ENCODE measurements at places on chromosomes 7 and 10. TPM values are rescaled to one million over a fixed set of nuclear protein-coding genes. Genes with fewer than 3 reads are reported as not detected.
A peak's percentile ranks its signal among the peaks of the same experiment; 100 is the strongest.

DNA sequence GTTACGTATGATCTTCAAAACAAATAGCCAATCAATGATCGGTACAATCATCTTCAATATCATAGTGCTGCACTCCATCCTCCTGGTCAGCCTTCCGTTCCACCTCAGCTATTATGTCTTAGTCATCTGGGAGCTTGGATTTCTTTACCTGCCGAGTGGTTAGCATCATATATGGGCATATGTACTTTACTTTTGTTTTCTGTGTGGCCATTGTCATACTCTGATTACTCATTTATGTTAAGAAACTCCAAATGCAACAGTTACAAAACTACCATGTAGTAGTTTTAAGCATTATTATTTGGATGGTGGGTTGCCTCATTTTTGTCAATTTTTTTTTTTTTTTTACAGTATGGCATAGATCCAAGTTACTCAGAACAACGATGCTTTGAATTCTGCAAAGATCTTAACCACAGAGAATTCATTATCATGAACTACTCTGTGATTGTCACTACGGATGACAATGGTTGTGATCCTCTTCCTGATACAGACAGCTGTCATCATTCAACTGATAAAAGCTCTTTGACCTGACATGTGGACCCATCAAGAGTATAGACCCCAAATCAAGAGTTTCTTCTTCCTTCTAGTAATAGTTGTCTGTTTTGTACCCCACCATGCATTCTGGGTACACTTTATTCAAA is 52.1 kb upstream of the NME8 start:
- no peaks in the 10 kb centered on the region for H3K36me3 ChIP-seq
- H3K27me3 ChIP-seq, result no peaks in the 10 kb centered on the region
- no peak for DNase-seq
- no peak overlapping the region for H3K4me3 ChIP-seq

GRCh38 chr10:55400075-55400849 is 599.2 kb upstream of the PCDH15 start:
- DNase-seq, result no peak
- no peaks in the 10 kb centered on the region for H3K27me3 ChIP-seq
- H3K36me3 ChIP-seq, result no peaks in the 10 kb centered on the region

- H3K4me3 ChIP-seq, result no peak overlapping the region
- no peak for DNase-seq
- no peaks in the 10 kb centered on the region for H3K27me3 ChIP-seq
- H3K27ac ChIP-seq, result no peak overlapping the region
- H3K4me1 ChIP-seq, result peaks cover 4% of the 10 kb centered on the region
Observed at GRCh38 chr7:1078985-1079384, 8.9 kb upstream of the GPER1 start.

DNA sequence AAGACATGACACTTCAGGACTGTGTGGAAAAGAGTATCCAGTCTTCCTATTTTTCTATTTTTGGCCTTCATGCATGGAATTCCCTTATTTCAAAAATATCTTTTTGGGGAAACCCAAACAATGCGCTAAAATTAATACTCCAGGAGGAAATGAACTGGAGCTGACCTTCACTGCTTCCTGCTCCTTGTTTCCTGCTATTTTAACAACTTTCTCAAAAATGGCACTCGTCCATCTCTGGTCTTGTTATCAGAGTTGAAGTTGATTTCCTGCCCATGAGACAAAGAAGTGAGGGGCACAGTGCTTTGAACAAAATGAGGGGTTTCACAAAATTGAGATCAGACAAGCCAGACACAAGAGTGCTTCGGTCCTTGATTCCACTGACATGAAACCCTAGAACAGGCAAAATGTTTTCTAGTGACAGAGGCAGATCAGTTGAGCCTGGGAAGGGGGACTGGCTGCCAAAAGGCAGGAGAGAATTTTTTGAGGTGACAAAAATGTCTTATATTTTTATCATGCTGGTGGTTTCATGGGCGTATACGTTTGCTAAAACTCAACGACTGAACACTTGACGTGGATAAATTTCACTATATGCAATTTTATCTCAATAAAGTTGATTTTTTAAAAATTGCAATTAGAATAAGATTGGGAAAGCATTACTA is 193.2 kb downstream of the CREB5 start:
- H3K4me3 ChIP-seq, result no peak overlapping the region
- no peak for DNase-seq
- no peaks in the 10 kb centered on the region for H3K36me3 ChIP-seq
- H3K27me3 ChIP-seq, result peaks cover 2% of the 10 kb centered on the region
- H3K4me1 ChIP-seq, result no peaks in the 10 kb centered on the region
- H3K27ac ChIP-seq, result no peak overlapping the region

- no peak for DNase-seq
- H3K36me3 ChIP-seq, result no peaks in the 10 kb centered on the region
- no peaks in the 10 kb centered on the region for H3K27me3 ChIP-seq
- H3K4me1 ChIP-seq, result peaks cover 6% of the 10 kb centered on the region
- no peak overlapping the region for H3K4me3 ChIP-seq
Observed at GRCh38 chr7:105719395-105719794, 138.1 kb upstream of the EFCAB10 start.

GRCh38 chr10:22476601-22477321 is 131.5 kb downstream of the SPAG6 start:
- H3K4me3 ChIP-seq, result peak overlapping the region; percentile 91
- H3K36me3 ChIP-seq, result no peaks in the 10 kb centered on the region
- H3K27me3 ChIP-seq, result peaks cover 57% of the 10 kb centered on the region
- no peak for DNase-seq
- peaks cover 21% of the 10 kb centered on the region for H3K4me1 ChIP-seq

- peaks cover 12% of the 10 kb centered on the region for H3K27me3 ChIP-seq
- no peak overlapping the region for H3K4me3 ChIP-seq
- no peaks in the 10 kb centered on the region for H3K4me1 ChIP-seq
- H3K27ac ChIP-seq, result no peak overlapping the region
Observed at GRCh38 chr10:120961795-120962755, 110.9 kb downstream of the WDR11 start.

DNA sequence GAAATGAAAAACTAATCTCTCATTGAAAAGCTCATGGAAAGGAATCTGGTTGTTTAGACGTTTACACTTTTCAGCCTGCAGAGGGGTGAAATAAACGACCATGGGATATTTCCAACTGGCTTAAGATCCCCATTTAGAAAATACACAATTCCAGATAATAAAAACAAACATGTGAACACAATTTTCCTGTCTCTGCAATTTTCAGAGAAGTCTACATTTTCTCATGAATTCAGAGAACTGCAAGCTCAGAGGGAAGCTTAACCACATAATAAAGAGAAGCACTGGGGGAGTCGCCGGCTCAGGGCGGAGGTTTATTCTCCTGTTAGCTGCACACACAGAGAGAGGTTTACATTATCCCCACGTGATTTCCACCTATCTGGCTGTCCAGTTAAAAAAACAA is 215.2 kb downstream of the FANK1 start:
- no peaks in the 10 kb centered on the region for H3K36me3 ChIP-seq
- no peak overlapping the region for H3K27ac ChIP-seq
- no peak overlapping the region for H3K4me3 ChIP-seq
- peaks cover 14% of the 10 kb centered on the region for H3K27me3 ChIP-seq
- no peak for DNase-seq

- H3K27ac ChIP-seq, result no peak overlapping the region
- DNase-seq, result no peak
- no peak overlapping the region for H3K4me3 ChIP-seq
- no peaks in the 10 kb centered on the region for H3K36me3 ChIP-seq
Observed at GRCh38 chr7:49852619-49853462, 79.4 kb downstream of the VWC2 start.

GRCh38 chr7:103679151-103680132 is 233.4 kb upstream of the SLC26A5 start:
- no peak for DNase-seq
- no peaks in the 10 kb centered on the region for H3K4me1 ChIP-seq
- H3K27me3 ChIP-seq, result no peaks in the 10 kb centered on the region
- H3K27ac ChIP-seq, result no peak overlapping the region

DNA sequence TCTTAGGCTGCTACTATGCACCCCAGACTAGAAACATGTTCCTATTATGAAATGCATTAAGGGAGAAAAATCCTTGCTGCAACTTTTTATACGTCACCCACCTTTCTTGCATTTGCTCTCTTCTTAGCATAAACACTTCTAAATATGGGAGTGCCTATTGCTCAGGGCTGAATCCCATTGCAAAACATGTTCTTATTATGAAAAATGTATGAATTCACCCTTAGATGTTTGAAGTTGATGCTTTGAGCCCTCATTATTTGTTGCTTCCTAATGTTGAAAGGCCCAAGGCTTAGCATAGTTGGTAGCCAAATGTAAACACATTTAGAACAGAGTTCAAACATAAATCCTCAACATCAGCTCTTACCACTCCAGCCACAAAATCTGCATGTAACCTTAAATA is 52.8 kb downstream of the BMPER start:
- no peak overlapping the region for H3K4me3 ChIP-seq
- no peak overlapping the region for H3K27ac ChIP-seq
- no peaks in the 10 kb centered on the region for H3K36me3 ChIP-seq
- H3K27me3 ChIP-seq, result peaks cover 23% of the 10 kb centered on the region
- no peak for DNase-seq

DNA sequence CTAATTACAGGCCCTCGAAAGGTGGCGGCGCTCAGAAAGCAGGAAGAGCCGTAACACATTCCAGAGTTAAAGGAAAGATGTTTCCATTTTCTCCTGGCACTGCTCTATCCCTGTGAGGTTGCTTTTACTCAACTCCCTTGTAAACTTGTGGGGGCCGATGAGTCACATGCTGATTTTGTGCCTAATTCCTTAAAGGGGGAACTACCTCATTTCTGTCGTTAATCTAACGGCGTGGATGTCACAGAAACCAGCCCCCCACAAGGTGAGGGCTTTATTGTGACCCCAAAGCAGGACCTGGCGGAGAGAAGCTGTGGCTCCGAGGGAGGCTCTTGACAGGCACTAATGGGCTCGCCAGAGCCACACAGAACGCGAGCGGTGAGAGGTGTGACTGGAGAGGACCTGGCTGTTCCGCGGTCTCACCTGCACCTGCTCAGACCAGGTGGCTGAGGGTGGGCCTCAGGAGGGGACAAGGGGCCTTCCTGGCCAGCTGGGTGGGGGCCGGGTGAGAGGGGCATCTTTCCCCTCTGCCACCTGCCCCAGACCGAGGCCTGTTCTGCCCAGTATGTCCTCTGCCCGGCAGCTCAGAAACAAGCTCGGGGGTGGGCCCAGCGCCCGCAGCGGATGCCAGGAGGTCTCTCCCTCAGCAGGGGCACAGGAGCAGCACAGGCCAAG is 50.9 kb downstream of the CALML3 start:
- H3K27me3 ChIP-seq, result peaks cover 9% of the 10 kb centered on the region
- no peaks in the 10 kb centered on the region for H3K36me3 ChIP-seq
- H3K27ac ChIP-seq, result no peak overlapping the region
- no peak overlapping the region for H3K4me3 ChIP-seq
- DNase-seq, result no peak

DNA sequence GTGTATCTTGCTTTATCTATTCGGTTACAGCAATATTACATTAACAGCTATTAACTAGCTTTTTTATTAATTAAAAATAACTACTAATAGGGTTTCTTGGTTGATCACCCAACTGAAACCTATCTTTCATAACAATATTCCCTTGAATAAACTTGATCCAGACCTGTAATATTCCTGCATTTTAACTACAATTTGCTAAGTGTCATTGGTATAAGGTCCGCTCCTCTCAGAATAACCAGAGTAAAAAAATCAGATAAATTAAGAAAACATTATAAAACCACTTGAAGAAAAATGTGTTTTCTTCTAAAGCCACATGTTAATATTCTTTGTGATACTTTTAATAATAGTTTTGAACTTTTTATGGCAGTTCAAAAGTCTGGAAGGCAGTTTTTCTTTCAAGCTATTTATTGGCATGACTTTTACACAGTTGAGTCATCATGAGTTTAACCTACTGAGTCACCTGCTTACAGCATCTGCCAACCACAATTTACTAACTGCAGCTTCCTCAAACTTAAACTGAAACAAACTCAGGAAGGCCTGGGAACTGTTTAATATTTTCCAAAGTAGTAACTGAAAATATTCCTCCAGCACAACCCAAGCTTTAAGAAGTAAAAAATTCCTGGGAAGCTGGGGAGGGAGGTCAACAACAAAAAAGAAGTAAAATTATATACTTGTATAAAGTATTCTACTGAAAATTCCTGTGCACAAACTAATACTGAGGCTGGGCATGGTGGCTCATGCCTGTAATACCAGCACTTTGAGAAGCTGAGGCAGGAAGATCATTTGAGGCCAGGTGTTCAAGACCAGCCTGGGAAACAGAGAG is 103.2 kb downstream of the NRBF2 start:
- H3K4me1 ChIP-seq, result peaks cover 32% of the 10 kb centered on the region
- no peaks in the 10 kb centered on the region for H3K27me3 ChIP-seq
- DNase-seq, result peak; percentile 33
- peak overlapping the region; percentile 79 for H3K27ac ChIP-seq
- H3K4me3 ChIP-seq, result no peak overlapping the region

Gene PAPOLB
- not detected for polyA plus RNA-seq

Gene CFTR
- polyA plus RNA-seq, result not detected

Gene SOSTDC1
- not detected for polyA plus RNA-seq

Gene PPP1R17
- not detected for polyA plus RNA-seq

All from naive B cell (primary cell).